ENCODE measurements at places on chromosomes 5 and 9. TPM values are rescaled to one million over a fixed set of nuclear protein-coding genes. Genes with fewer than 3 reads are reported as not detected.

DBH gene
- total RNA-seq: 0.29 TPM

IL9 gene
- total RNA-seq: not detected

PCDHA2 gene
- 1.9 TPM for total RNA-seq

CXXC5 gene
- 78.3 TPM for total RNA-seq

RNF183 gene
- not detected for total RNA-seq

FOXD4L4 gene
- total RNA-seq: not detected

SMIM32 gene
- total RNA-seq: 0.22 TPM

SLC6A19 gene
- not detected for total RNA-seq

PCDHGC5 gene
- 0.78 TPM for total RNA-seq

NR5A1 gene
- total RNA-seq: 0.42 TPM

TYRP1 gene
- total RNA-seq: not detected

SURF6 gene
- 26.7 TPM for total RNA-seq

SLC6A3 gene
- total RNA-seq: 0.46 TPM

OTULIN gene
- total RNA-seq: 30.5 TPM

IRX2 gene
- 47.5 TPM for total RNA-seq

TAF11L10 gene
- not detected for total RNA-seq

PFN3 gene
- total RNA-seq: not detected

FIBCD1 gene
- 6.1 TPM for total RNA-seq

GRXCR2 gene
- total RNA-seq: not detected

DMRT1 gene
- not detected for total RNA-seq

SGCD gene
- total RNA-seq: 0.04 TPM

IGFBPL1 gene
- total RNA-seq: 36.6 TPM

PCDHGA2 gene
- total RNA-seq: 0.31 TPM

PAEP gene
- total RNA-seq: not detected

CACNA1B gene
- total RNA-seq: 5.7 TPM

RPP25L gene
- total RNA-seq: 25.6 TPM
